ENCODE measurements at places on chromosomes 12 and 14. TPM values are rescaled to one million over a fixed set of nuclear protein-coding genes. Genes with fewer than 3 reads are reported as not detected.

GRCh38 chr12:53560912-53561589 is 53.8 kb upstream of the NPFF start:
- no peak for DNase-seq

- DNase-seq = no peak
These were observed 16.9 kb downstream of the PPTC7 start for GRCh38 chr12:110565894-110566871.

DNA sequence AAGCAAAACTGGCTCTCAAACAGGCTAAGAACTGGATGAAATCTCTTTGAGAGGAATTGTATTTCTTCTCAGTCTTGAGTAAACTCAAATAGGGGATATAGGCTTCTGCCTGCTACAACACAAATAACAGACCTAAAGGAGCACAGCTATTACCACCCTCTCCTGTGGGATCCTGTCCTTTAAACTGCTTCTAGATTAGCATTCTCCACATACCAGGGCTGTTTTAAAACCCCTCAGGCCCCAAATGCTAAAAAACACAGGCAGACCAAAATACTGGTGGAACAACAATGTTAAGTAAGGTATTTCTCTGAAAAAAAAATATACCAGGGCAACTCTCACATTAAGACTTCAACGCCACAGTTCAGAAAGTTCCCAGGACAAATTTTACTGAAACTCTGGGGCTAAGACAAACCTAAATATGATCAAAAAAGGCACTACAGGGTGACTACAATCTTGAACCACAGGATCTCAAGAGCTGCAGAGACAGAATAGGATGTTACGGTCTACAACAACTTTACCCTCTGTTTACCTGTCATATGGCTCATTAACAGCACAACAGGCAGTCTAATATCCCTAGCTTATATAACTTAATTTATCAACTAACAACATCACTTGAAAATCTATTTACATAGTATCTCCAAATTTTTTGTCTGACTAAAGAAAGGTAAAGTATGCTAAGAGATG is 7.2 kb downstream of the CPNE8 start:
- DNase-seq = no peak

- no peak for DNase-seq
These were observed 9.7 kb downstream of the NAP1L1 start for GRCh38 chr12:76074701-76075336.

DNA sequence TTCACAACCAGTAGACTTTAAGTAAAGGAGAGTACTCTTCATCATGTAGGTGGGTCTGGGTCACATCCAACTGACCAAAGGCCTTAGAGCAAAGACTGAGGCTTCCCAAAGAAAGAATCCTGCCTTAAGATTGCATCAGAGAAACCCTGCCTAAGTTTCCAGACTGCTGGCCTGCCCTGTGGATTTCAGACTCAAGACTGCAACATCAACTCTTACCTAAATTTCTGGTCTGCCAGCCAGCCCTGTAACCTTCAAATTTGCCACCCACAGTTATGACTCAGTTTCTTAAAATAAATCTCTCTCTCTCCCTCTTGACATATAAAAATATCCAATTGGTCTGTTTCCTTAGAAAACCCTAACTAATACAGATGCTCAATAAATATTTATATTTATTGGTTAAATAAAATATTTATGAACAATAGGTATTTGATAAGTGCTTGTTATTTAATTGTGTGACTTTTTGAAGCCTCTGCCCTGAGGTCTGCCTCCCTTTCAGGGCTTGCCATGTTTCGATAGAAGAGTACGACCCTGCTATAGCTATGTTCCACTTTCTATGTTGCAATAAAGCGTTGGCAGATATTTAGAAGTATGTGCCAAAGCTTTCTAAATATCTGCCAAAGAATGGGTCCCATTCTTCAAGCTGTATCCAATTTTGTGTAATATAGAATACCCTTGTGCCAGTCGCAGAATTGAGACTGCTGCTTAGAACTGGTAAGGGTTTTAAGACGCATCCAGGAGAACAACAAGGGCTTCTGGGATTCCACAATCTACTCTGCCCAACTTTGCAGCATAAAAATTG is 65.7 kb downstream of the TMEM30B start:
- no peak for DNase-seq

DNA sequence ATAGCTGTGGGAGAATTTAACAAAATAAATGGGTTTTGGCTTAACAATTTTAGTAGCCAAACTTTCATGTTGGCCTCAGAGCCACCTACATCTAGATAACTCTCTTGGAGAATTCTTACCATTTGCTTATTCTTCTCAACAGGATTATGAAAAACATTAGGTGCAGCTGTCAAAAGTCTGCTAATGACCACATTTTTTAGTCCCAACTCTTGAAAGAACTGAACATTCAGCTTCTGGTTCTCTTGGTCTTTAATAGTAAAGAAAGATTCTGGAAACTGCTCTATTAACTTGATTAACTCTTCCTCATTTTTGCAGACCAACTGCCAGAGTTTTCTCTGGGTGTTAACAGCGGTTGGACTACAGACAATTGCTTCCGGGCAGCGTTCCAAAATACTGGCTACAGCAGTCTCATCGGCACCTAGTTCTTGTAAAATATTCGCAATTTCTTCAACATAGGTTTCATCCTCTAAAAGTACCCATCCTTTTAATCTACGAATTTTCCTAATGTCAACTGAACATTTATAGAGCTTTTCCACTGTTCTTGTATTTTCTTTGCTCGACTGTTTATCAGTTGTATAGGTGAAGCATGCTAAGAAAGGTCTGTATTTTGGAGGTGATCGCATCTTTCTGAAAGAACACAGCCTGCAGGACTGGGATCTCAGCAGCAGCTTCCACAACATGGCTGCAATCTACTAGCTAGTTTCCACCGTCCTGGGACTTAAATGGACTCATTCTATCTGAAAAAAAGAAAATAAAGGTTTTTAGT is 8.7 kb downstream of the MTERF2 start:
- DNase-seq = peak; percentile 65

GRCh38 chr12:88172844-88173407 is 30.8 kb downstream of the TMTC3 start:
- no peak for DNase-seq

- DNase-seq = peak; percentile 63
These were observed 77.9 kb downstream of the BHLHE41 start for GRCh38 chr12:26046906-26047305.

GRCh38 chr12:93287149-93287548 is 90.6 kb upstream of the NUDT4 start:
- DNase-seq = no peak

- peak; percentile 58 for DNase-seq
These were observed 24.2 kb upstream of the LRP1-AS start for GRCh38 chr12:57171668-57172067.

DNA sequence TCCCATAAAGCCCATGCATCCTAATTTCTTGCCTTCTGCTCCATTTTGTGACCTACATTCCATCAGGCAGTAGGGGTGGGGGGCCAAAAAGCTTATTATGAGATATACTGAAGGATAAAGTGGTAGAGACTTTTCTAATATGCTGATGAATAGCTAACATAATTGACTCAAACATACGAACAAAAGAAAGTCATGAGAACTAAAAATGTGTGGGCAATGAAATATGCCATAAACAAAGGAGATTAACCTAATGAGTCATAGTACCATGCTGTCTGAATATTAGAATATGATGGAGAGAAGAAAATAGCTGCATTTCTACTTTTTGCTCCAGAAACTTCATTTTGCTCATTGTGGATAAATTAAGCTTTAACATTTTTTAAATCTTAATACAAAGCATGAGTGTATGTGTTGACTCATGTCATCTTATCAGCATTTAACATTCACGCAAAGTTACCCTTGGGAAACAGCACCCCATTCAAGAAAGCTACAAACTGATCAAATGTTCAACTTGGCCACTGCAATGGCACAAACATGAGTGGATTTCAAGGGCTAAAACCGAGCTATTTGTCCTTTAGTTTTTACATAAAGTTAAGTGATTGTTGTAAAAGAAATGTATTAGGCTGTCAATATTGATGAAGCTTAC is 64.0 kb upstream of the DIO2 start:
- no peak for DNase-seq

DNA sequence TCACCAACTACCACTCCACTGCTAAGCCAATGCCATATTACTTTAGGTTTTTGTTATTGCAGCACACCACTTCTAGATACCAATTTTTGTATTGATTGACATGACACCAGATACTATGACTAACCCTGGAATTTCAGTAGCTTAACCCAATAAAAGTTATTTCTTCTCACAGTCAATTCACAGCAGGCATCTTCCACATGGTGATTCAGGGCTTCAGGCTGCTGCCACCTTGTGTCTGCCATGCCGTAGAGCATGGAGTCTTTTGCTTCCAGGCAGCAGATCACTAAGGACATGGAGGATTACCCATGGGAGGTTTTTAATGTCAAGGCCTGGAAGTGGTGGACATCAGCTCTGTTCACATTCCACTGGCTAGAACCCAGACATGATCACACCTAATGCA is 56.4 kb upstream of the LTA4H start:
- no peak for DNase-seq

- DNase-seq = no peak
These were observed 6.0 kb downstream of the ULK1 start for GRCh38 chr12:131900397-131900796.

GRCh38 chr14:75896341-75896740 is 85.5 kb downstream of the TGFB3 start:
- DNase-seq = peak; percentile 43

- no peak for DNase-seq
These were observed 70.4 kb downstream of the ARL6IP4 start for GRCh38 chr12:123050913-123051312.

GRCh38 chr12:77736219-77736965 is 94.3 kb upstream of the NAV3 start:
- DNase-seq = no peak

DNA sequence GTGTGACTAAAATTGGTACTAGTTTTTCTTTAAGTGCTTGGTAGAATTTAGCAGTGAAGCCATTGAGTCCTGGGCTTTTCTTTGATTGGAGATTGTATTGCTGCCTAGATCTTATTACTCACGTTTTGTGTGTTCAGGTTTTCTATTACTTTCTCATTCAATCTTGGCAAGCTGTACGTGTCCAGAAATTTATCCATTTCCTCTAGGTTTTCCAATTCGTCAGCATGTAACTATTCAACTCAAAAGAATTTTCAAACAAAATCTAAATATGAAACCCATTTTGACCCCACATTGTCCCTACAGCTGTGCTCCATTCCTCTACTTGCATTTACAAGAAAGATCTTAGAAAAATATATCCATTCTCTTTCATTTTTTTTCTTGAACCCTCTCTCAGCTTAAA is 1613.4 kb upstream of the SEL1L start:
- DNase-seq = no peak

GRCh38 chr12:53712059-53712643 is 15.1 kb downstream of the CALCOCO1 start:
- DNase-seq = no peak

DNA sequence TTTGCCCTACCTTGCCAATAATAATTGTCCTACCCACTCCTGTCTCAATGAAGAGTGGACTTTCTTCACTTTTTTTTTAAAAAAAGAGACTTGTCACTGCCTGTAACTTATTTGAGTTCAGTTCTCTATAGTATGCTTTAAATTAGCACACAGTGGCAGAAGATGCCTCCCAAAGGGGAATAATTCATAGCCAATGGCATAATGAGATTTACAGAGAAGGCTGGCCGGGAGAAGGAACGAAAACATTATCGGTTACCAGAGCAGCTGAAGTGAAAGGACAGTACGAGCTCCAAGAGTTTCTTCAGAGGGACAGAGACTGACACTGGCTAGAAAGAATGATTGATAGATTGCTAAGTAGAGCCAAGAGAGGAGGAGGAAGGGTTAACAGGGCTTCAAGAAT is 356.3 kb downstream of the EMP1 start:
- no peak for DNase-seq

DNA sequence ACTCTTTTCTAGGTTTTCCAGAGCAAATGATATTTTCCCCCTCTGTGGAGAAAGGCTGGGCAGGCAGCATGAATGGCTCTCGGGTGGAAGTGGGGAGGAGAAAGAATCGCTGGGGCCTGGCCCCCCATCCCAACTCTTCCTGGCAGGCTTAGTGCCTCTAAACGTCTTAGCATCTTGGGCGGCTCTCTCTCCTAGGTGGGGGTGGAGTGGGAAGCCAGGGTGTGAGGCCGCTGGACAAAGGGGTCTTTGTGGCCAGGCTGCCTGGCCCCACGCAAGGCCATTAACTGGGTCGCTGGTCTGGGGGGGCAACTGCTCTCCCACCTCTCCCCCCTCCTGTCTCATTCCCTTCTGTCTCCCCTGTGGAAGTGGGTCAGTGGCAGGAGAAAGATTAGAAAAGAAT is 4.7 kb downstream of the LRP1-AS start:
- DNase-seq = no peak

DNA sequence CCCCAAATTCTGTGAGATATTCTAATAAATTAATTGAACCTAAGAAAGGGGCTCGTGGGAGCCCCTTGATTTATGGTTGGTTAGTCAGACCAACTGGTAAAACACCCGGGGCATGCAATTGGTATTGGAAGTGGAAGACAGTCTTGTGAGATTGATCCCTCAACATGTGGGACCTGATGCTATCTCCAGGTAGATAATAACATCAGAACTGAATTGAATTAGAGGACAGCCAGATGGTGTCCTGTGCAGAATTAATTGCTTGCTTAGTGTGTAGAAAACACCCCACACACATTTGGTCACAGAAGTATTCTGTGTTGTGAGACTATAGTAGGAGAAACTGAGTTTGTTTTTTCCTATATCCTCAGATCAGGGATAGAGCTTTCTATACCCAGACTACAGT is 22.0 kb downstream of the PYROXD1 start:
- DNase-seq = no peak

GRCh38 chr14:34944744-34945143 is 38.0 kb upstream of the SRP54 start:
- no peak for DNase-seq

GRCh38 chr12:105228494-105228893 is 7.5 kb downstream of the APPL2 start:
- DNase-seq = peak; percentile 48

GRCh38 chr14:32623300-32624093 is 294.4 kb downstream of the AKAP6 start:
- no peak for DNase-seq

- no peak for DNase-seq
These were observed 157.0 kb downstream of the ASCL1 start for GRCh38 chr12:103114296-103115055.

The SPATA7 gene
- total RNA-seq = 13.3 TPM

The RD3L gene
- not detected for total RNA-seq

The ABCC9 gene
- total RNA-seq = 104 TPM

The RNASE1 gene
- 204 TPM for total RNA-seq

The CCDC197 gene
- 0.04 TPM for total RNA-seq

The SLC6A12 gene
- 0.40 TPM for total RNA-seq

The UBR7 gene
- total RNA-seq = 20.6 TPM

The FAM161B gene
- 6.6 TPM for total RNA-seq

The OTOGL gene
- total RNA-seq = 0.40 TPM

The AQP5 gene
- total RNA-seq = 0.71 TPM

The OAS2 gene
- 1.8 TPM for total RNA-seq

The MMP14 gene
- 232 TPM for total RNA-seq

The REP15 gene
- 1.3 TPM for total RNA-seq

The KRT85 gene
- total RNA-seq = not detected

The MYF6 gene
- 105 TPM for total RNA-seq

The AQP2 gene
- not detected for total RNA-seq

The PLEKHG7 gene
- total RNA-seq = 0.18 TPM

The MYH6 gene
- 0.66 TPM for total RNA-seq

The PIK3C2G gene
- 0.18 TPM for total RNA-seq

The TEX52 gene
- total RNA-seq = not detected

The SOCS2 gene
- 15.3 TPM for total RNA-seq

The DHRS2 gene
- 0.09 TPM for total RNA-seq
